Hematopoietic multipotent progenitor cell treated with erythropoietin and hydrocortisone succinate and interleukin-3 and kit ligand, for 6 days (in vitro differentiated cells): ENCODE measurements at places on chromosomes 2 and 18.
A peak's percentile ranks its signal among the peaks of the same experiment; 100 is the strongest.

DNA sequence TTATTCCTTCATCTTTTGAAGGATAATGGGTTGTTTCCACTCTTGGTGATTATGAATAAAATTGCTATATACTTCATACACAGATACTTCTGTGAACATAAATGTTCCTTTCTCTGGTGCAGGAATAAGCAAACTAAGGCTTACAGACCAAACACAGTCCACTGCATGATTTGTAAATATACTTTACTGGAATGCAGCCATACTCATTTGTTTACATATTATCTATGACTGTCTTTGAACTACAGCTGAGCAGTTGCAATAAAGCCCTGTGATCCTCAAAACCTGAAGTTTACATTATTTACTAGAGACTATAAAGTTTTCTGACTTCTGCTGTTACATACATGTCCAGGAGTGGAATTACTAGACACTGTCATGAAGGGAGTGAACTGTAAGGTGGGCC is 381.0 kb upstream of the CNTNAP5 start:
- DNase-seq: no peak

GRCh38 chr2:98947554-98947953 is 11.5 kb upstream of the CRACDL start:
- no peak for DNase-seq

- no peak for DNase-seq
Measured at GRCh38 chr18:13583576-13584550, 142.5 kb downstream of the FAM210A start.

DNA sequence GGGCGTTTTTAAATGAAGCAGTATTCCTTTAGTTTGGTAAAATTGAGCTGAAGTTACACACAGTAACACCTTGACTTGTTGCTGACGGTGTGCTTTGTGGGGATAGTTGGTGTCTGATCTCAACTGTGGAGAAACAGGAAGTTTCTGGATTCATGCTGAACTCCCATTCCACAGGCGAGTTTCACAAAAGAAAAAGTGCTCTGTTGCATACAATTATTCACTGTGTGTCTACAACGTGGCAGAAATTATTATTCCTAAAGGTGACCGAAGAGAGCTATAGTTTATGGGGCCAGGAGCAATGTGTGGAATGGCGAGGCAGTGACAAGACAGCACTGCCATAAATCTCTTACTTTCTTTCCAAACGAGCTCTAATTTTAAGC is 463 bp upstream of the CABYR start:
- no peak for DNase-seq

- peak; percentile 10 for DNase-seq
Measured at GRCh38 chr2:109128616-109129355, at the start of gene SH3RF3. Gene SH3RF3 (plus strand): TSS chr2:109129205.
